HS-27A (cell line): ENCODE measurements at places on chromosomes 6 and 20.

DNA sequence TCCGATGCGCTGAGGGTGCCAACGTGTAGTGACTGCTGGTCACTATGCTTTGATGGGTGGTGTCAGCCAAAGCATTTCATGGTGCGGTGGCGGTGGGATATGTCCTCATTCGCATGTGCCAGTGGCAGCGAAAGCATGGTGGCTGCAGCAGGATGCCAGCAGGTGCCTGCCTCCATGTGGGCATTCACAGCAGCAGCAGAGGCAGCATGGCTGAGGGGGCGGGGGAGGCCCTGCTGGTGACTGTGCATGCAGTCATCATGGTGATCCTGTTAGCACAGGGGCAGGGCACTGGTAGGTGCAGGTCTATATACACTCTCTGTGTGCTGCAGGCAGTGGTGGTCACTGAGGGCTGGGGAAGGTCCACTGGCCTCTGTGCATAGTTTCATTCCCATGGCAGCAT, 22.0 kb downstream of the FIG4 start:
- no peak for DNase-seq

- DNase-seq = no peak
Observed at GRCh38 chr6:29295181-29295585, 6.3 kb upstream of the OR14J1 start.

GRCh38 chr6:32969685-32970412, 1.5 kb downstream of the BRD2 start:
- DNase-seq = peak; percentile 95

GRCh38 chr6:156980515-156980914, 203.3 kb downstream of the ARID1B start:
- no peak for DNase-seq

- no peak for DNase-seq
Observed at GRCh38 chr6:137705160-137706082, 161.6 kb upstream of the TNFAIP3 start.

GRCh38 chr20:37535443-37536132, 7.9 kb upstream of the BLCAP start:
- DNase-seq = no peak

- DNase-seq = no peak
Observed at GRCh38 chr20:51497542-51498467, 44.7 kb downstream of the NFATC2 start.

DNA sequence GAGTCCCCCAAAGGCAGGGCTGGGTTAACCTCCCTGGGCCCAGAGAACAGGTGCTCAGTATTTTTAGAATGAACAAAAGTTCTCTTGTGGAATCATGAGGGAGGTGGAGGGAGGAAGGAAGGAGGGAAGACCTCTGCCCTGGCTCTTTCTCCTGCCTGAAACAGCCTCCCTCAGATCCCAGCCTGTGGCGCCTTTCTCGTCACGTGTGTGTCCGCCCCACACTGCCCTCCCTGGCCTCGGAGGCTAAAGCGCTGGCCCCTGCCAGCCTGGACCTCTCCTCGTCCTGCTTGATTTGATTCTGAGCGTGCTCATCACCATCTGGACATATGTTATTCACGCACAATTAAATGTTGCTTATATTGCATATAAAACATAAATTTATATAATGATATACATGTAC, 40.9 kb downstream of the PHACTR3 start:
- DNase-seq = no peak

GRCh38 chr6:42104095-42104803, 38.2 kb downstream of the C6orf132 start:
- no peak for DNase-seq

- DNase-seq = no peak
Observed at GRCh38 chr20:31767805-31768204, 28.7 kb downstream of the TPX2 start.

- no peak for DNase-seq
Observed at GRCh38 chr6:118771253-118771652, 119.9 kb upstream of the CEP85L start.

DNA sequence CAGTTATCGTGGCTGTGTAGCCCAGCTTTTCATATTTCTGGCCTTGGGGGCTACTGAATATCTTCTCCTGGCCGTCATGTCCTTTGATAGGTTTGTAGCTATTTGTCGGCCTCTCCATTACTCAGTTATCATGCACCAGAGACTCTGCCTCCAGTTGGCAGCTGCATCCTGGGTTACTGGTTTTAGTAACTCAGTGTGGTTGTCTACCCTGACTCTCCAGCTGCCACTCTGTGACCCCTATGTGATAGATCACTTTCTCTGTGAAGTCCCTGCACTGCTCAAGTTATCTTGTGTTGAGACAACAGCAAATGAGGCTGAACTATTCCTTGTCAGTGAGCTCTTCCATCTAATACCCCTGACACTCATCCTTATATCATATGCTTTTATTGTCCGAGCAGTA, 475 bp downstream of the OR2B6 start:
- DNase-seq = no peak

GRCh38 chr6:106901062-106901461, 73.5 kb downstream of the CD24 start:
- DNase-seq = no peak

DNA sequence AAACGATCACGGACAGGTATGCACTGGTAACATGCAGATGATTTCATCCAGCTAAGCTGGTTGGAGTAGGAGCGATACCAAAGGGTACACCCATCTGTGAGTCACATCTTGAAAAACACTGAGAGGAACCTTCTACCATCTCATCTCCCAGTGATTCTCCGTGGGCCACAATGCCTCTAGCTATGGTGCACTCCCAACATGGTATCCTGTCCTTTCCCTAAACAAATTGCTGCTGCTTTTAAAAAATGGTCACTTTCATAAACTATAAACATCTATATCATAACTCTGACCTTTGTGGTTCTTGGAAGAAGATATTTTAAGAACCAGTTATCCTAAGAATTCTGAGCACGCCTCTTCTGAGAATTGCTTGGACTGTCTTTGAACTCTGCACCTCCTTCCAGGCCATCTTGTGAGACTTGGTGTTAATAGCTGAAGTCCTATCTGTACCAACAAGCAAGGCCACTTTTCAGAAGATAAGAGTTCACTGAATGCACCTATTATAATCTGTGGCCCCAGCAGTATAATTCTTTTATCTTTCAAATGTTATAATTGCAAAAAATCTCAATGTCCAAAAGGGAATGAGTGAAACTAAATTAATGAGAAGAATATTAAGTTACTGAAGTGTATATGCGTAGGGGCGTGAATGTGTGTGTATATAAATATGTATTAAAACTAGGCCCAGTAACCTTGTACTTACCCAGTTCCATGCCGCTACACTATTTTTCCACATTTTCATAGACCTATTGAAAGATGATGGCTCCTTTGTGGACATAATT, 70.5 kb upstream of the TPD52L1 start:
- no peak for DNase-seq

DNA sequence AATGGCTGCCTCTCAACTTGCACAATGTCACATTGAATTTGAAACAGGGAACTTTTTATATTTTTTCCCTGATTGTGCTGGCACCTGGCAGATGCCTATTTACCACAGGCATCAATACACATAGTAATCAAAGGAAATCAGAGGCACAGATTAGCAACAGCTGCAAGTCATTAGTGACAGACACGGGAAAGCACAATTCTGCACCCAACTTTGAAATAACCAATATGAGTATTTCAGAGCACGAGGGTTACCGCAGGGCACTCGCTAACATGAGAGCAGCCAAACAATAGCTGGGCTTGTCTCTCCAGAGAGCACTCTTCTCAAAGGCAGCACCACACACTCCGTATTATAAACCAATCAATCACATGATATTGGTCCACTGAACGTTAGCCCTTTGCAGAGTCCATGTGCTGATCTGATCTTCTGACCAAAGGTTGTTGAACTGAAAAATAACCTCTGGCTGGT, 149.5 kb downstream of the RNF144B start:
- DNase-seq = no peak

DNA sequence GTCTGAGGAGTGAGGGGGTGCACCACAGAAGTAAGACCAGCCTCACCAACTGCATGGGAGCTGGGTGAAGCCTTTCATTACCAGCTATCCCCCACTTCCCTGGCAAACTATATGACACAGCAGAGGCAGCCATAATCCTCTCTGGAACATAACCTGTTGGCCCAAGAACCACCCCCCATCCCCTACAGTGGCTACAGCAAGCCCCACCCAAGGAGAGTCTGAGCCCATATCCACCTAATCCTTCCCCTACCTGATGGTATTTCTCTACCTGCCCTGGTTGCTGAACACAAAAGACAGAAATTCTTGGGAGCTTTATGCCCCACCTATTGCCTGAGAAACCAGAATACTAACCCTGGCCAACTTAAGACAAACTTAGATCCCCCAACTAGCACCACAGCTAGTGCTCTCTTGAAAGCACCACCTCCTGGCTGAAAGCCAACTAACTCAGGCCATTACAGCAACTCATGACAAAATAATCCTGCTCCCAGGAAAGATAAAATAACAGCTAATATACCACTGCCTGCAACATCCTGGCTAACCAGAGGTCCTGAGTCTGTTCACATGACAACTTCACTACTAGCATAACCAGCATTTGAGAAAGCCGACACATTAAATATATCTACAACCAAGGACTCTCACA, 11.2 kb downstream of the RNGTT start:
- peak; percentile 0 for DNase-seq

GRCh38 chr6:158050107-158050735, 68.6 kb downstream of the SYNJ2 start:
- no peak for DNase-seq

DNA sequence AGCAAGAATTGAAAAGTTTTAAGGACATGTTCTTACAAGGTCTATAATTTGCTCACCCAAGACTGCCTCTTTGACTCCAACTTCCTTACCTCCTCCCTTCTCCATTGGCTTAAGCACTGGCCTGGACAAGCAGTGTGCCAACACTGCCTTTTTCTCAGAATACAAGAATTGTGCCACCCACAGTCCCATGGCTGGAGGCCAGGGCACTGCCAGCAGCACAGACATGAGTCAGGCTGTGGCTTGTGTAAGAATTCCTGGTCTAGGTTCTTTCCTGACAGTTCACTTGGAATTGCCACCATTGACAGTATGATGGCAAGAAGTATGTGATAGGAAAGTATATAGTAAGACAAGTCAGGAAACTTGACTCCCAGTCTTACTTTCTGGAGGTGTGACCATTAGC, 202.7 kb upstream of the MARCKS start:
- DNase-seq = peak; percentile 96

GRCh38 chr20:36421641-36422040, 115.5 kb downstream of the DLGAP4 start:
- DNase-seq = no peak

DNA sequence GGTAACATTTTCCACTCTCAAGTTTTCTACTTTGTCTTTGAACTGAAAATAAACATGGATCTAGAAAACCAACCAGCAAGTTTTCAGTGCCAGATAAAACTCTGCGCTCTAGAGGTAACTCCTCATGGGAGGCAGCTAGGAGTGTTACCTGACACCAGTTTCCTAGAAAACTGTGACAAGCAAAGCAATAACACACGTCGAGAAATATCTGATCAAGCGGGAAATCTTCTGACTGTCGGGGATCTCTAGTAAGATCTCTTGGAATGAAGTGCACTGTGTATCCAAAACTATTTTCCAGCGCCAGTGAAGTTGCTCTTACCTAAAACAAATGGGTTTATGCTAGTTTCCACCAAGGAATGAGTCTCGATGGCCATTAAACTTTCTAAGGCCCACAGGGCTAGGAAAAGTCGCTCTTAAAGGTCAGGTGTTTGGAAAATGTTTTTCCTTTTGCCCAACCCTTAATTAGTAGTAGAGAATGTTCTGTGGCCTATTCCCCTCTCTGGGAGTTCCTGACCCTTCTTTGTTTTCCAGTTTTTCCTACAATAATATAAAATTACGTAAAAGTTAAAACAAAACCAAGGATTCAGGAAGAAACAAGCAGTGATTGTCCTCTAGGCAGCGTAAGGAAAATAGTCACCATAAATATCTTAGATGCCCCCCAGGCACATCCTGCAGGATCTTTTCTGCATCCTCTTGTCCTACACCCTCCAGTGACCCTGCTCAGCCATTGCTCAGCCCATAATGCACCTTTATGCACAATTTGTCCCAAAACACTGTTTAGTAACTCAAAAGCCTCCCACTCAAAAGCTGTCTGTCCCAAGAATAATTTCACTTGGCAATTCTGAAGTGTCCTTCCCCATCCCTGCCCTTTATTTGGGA, 137.7 kb upstream of the AKAP12 start:
- DNase-seq = no peak

DNA sequence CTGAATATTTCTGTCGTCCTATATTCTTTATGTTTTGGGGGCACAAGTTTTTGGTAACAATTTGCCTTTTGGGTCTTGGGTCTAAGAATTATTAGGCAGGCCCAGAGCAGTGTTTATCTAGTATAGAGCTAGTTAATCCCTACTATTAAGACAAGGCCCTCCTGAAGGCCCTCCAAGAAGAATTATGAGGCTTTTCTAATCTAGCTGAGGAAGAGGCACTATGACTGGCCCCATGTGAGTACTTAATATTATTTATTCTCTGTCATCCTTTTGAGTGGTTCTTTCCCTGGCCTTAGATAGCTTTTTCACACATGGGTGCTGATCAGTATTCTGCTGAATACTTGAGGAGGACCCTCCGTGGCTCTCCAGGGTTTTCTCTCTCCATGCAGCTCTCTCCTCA, 25.1 kb downstream of the CHMP4B start:
- no peak for DNase-seq

GRCh38 chr6:33758815-33759216, 12.1 kb upstream of the IP6K3 start:
- no peak for DNase-seq

DNA sequence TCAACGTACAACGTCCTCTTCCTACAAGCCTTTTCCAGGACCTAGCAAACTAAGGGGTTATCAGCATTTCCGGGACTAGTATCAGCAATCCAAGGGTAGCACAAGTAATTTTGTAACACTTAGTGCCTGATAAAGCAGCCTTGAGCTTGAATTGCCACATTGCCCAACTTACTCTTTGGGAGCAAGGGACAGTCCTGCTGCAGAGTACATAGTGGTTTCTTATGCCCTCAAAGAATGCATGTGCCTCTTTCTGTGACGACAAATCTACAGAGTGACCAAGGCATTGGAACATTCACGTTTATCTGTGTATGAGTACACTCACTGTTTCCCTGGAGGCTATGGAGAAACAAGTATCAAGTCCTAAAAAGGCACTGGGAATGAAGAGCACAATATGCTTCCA, 3.2 kb upstream of the ID4 start:
- no peak for DNase-seq

GRCh38 chr20:63891061-63892002, 3.6 kb upstream of the DNAJC5 start:
- no peak for DNase-seq

- DNase-seq = no peak
Observed at GRCh38 chr20:50301165-50301564, 110.5 kb downstream of the CEBPB start.

- no peak for DNase-seq
Observed at GRCh38 chr20:41594514-41595322, 23.5 kb downstream of the CHD6 start.

- DNase-seq = no peak
Observed at GRCh38 chr6:20978151-20978614, 443.9 kb downstream of the CDKAL1 start.

- DNase-seq = no peak
Observed at GRCh38 chr20:56565511-56565910, 32.5 kb downstream of the FAM209B start.

GRCh38 chr6:44131892-44132291, 4.5 kb downstream of the TMEM63B start:
- no peak for DNase-seq

- DNase-seq = no peak
Observed at GRCh38 chr6:3031857-3032640, 32.4 kb downstream of the NQO2 start.
